Kasumi-1 (cell line): ENCODE measurements at places on chromosomes 6 and 20.
A peak's percentile ranks its signal among the peaks of the same experiment; 100 is the strongest.

DNA sequence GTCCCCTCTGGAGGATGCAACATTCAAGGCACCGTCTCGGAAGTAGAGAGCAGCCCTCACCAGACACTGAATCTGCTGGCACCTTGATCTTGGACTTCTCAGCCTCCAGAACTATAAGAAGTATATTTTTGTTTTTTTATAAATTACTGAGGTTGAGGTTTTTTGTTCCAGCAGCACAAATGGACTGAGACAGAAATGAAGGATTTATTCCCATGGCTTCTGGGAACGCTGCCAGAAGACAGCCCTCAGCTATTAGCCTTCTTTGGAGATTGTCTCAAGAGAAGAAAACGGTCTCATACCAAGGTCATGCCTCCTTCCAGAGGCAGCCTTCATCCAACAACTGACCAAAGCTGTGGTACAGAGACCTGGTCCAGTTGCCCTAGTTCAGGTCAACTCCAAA is 85.4 kb downstream of the CHMP4B start:
- DNase-seq, result no peak

DNA sequence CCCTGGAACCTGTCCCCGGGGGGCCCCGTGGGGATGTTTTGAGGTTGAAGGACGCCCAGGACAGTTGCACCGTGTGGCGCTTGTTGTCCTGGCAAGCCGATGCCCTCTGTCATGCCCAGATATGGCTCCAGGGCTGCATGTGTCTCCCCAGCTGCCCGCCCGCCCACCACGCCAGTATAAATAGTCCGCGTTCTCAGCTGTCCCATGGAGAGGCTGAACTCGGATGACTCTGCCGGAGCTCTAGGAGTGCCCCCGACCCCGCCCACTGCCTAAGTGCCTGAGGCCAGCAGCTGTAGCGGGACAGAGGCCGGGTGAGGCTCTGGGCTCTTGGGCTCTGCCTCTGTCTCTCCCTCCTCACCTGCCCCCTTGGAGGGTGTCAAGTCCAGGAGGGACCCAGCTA is 83.0 kb upstream of the GATA5 start:
- DNase-seq, result no peak

- DNase-seq, result no peak
Observed at GRCh38 chr20:51487565-51488268, 54.8 kb downstream of the NFATC2 start.

GRCh38 chr6:73699676-73700459 is 3.9 kb downstream of the CD109 start:
- DNase-seq, result peak; percentile 70

DNA sequence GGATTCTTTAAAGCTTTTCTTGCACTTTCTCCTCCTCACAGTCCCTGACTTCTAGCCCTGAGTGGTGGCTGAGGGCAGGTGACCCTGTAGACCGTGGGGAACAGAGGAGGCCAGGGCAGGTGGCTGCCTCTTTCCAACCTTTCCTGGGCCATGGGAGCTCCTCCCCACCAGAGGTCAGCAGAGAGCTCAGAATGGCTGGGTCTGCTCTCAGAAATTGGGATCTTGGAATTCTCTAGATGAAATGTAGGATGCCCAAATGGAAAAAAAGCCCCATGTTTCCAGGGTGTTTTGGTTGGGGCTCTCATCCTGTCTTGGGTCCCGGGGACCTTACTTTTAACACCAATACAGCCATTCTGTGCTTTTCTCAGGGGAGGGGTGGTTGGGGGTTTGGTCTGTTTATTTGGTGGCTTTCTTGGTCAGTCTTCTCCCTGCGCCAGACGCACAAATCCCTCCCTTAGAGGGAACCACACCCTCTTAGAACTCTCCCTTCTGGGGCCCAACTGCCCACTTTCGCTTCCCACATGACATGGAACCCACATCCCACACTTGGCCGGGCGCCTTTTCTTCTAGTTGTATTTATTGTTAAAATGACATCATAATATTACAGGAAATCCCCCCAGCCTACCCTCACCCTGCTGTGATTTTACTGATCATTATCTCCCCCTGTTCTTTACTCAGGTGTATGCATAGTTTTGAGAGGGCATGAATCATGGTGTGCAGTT is 17.9 kb downstream of the GNAS start:
- peak; percentile 34 for DNase-seq

- DNase-seq, result no peak
Observed at GRCh38 chr20:57208198-57208597, 58.2 kb downstream of the BMP7 start.

GRCh38 chr6:166402582-166403277 is 20.0 kb upstream of the MPC1 start:
- DNase-seq, result no peak
